ENCODE measurements at places on chromosomes 5 and 9.

GRCh38 chr5:981456-981855 is 27.1 kb upstream of the NKD2 start:
- DNase-seq = no peak

- no peak for DNase-seq
Observed at GRCh38 chr5:33120671-33121070, 320.1 kb upstream of the TARS1 start.

DNA sequence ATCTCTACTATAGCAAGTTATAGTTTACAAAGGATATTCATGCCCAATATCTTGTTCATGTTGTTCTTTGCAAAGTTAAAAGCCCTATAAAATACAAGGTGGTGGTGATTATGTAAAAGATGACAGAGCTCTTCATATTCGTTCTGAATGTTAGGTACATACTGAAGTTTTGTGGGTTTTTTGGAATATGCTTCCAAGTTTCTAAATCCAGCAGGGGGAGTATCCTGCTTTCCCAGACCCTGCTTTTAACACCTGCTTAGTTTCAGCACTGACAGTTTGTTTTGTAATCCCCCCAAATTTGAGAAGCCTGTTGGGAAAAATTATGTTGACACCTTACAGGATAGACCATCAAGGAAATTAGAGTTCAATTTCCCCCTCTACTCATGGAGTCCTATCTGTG is 438.3 kb downstream of the SH3GL2 start:
- no peak for DNase-seq

- DNase-seq = no peak
Observed at GRCh38 chr5:43676083-43676840, 73.3 kb downstream of the NNT start.

DNA sequence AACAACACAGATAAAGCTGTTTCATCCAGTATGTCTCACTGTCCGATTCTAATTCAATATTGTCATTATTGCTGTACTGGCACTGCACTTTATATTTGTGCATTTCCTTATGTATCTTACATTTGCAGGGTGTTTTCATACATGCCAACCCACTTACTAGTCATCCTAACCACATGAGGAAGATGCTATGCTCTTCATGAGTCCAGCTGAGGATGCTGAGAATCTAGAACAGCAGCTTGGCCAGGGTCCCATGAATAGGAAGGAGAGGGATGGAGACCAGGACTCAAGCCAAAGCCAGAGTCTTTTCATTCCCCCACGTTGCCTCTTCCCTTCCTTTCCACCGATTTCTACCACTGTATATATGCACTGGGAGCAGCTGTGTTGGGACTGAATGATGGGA is 292.8 kb upstream of the KLF4 start:
- DNase-seq = no peak

DNA sequence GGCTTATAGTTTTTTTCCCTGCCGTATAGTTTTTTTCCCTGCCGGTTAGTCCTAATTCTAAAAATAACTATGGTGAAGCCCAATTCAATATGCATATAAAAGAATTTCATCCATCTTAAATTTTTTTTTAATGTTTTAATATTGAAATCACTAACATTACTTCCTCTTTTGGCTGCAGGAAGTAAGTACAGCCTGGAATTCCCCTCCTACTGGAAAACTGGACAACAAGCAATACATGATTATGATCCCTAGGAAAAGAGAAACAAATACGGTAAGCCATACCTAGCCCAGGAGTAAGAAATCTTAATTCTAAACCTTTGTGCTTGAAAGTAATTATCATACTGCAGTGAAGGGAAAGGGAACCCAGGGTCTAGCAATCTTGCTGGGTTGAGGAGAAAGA is 119.0 kb downstream of the NR3C1 start:
- DNase-seq = no peak

DNA sequence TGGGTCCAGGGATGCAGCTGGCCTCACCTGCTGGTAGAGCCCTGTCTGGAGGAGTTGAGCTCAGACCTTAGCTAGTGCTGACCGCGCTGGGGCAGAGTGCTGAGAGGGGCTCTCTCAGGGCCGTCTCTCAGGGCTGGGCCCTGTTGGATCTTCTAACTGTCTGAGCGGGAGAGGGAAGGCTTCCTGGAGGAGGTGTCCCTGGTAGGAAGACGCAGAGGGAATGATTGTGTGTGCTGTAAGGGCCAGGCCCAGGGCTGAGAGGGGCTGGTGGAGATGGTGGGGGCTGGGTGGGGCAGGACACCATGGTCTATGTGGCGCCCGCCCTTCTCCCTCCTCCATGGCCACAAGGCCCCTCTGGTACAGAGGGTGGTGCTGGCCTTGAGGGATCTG is 55.0 kb downstream of the RXRA start:
- DNase-seq = no peak

- no peak for DNase-seq
Observed at GRCh38 chr9:33435821-33436277, 11.5 kb downstream of the AQP3 start.

GRCh38 chr5:122907276-122907675 is 61.9 kb downstream of the SNX24 start:
- DNase-seq = no peak

GRCh38 chr5:458547-459353 is 15.8 kb downstream of the EXOC3 start:
- peak; percentile 83 for DNase-seq

DNA sequence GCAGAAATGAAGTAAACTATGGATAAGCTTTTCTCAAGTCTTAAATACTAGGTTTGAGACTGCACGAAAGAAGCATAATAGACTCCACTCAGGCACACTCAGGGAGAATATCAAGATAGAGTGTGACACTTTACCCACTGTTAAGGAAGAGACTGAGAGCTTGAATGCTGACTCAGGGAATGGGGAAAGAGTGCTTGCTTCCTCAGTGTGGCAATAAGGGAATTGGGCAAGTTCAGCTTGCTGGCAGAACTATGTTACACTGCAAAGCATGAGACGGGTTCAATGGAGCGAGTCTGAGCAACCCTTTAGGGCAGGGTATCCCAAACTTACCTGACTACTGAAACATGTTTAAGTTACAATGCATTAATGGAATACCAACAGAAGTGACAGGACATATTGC is 237.7 kb upstream of the MEF2C start:
- DNase-seq = no peak

- DNase-seq = no peak
Observed at GRCh38 chr5:79173626-79174025, 62.0 kb downstream of the BHMT start.

GRCh38 chr9:71663216-71663615 is 105.1 kb downstream of the CEMIP2 start:
- no peak for DNase-seq

GRCh38 chr5:31630931-31631330 is 8.0 kb upstream of the PDZD2 start:
- no peak for DNase-seq

DNA sequence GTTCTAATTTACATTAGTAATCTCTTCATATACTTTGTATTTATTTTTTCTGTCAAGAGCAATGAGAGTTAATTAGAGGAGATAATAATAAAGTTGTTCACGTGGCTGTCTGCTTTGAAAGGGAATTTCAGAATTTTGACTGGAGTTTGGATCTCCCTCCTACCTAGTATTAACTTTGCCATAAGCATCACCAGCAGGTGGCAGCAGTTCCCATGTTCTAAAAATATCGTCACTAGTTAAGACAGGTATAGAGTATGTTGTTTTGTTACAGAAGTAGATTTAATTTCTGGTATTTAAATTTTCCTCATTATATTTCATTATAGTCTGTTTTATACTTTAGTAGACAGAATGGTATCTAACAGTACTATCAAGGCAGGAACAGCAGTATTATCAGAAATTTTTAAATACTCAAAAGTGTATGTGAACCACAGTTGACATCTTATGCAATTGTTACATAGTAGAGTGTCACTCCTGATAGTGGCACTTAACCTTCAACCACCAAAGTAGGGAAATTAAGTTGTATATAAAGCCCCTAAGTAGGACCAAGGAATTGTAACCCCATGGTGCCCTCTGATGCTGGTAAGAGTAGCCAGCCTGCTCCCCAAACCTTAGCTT is 20.4 kb downstream of the GNPDA1 start:
- DNase-seq = peak; percentile 86

GRCh38 chr9:75894566-75894965 is 4.1 kb downstream of the PCSK5 start:
- no peak for DNase-seq

GRCh38 chr9:123542435-123543225 is 186.6 kb downstream of the CRB2 start:
- DNase-seq = no peak

DNA sequence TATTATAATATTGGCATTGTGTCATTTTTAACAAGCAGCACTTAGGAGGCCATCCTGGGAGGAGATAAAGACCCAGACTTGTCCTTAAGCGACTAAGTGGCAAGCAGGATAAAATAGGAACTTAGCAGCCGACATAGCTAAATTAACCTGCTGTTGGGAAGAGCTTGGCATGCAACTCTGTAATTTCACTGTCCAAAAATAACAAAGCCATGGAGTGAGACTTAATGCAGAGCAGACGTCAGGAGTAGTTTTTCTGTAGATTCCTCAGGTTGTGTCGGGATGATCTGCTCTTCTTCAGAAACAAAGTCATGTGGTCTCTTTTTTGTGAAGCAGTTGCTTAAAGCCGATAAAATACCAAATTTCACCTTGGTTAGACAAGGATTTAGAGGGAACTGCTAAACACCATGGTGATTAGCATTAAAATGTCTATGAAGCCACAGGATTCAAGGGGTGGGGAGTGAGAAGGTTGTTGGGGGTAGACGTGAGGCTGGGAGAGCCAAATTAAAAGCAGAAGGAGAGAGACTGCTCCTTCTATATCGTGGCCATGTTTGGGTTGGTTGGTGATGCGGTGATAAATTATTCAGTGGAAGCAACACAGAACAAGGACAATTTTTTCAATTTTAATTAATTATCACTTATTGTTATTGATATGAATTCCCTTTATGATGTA is 303.0 kb downstream of the CSNK1G3 start:
- no peak for DNase-seq

- no peak for DNase-seq
Observed at GRCh38 chr5:1349246-1349645, 4.3 kb upstream of the CLPTM1L start.

DNA sequence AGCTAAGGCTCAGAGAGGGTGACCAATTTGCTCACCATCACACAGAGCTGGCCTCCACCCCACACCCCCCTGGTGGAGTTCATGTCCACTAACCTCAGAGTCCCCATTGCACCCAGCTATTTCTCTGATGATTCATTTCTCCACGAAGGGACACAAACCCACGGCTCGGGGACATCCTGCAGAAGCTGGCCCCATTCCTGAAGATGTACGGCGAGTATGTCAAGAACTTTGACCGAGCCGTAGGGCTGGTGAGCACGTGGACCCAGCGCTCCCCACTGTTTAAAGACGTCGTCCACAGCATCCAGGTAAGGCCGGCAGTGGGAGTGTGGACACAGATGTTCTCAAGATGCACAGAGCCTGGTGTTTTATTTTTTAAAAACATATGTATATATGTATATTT is 52.6 kb upstream of the SUSD3 start:
- no peak for DNase-seq

DNA sequence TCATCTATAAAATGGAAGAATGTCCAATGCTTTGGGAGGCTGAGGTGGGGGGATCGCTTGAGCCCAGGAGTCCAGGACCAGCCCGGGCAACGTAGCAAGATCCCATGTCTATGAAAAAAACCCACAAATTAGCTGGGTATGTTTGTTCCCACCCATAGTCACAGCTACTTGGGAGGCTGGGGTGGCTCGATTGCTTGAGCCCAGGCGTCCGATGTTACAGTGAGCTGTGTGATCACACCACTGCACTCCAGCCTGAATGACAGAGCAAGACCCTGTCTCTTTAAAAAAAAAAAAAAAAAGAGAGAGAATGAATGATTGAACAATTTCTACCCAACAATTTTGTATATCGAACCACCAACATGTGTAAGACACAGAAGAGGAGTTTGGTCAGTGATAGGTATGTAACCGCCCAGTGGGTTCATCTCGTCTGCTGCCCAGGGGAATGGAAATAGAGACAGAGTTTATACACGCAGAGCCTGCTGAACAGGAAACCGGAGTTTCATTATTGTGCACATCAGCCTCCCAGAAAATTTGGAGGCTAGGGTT is 26.2 kb upstream of the ERGIC1 start:
- no peak for DNase-seq

GRCh38 chr9:22040760-22041159 is 31.7 kb upstream of the CDKN2B start:
- no peak for DNase-seq

- DNase-seq = no peak
Observed at GRCh38 chr9:4147476-4148230, 152.2 kb downstream of the GLIS3 start.

GRCh38 chr5:107604990-107605389 is 65.7 kb downstream of the EFNA5 start:
- no peak for DNase-seq

GRCh38 chr5:116730185-116730584 is 155.6 kb upstream of the SEMA6A start:
- DNase-seq = no peak

GRCh38 chr9:129701549-129701948 is 36.1 kb downstream of the PRRX2 start:
- DNase-seq = no peak

DNA sequence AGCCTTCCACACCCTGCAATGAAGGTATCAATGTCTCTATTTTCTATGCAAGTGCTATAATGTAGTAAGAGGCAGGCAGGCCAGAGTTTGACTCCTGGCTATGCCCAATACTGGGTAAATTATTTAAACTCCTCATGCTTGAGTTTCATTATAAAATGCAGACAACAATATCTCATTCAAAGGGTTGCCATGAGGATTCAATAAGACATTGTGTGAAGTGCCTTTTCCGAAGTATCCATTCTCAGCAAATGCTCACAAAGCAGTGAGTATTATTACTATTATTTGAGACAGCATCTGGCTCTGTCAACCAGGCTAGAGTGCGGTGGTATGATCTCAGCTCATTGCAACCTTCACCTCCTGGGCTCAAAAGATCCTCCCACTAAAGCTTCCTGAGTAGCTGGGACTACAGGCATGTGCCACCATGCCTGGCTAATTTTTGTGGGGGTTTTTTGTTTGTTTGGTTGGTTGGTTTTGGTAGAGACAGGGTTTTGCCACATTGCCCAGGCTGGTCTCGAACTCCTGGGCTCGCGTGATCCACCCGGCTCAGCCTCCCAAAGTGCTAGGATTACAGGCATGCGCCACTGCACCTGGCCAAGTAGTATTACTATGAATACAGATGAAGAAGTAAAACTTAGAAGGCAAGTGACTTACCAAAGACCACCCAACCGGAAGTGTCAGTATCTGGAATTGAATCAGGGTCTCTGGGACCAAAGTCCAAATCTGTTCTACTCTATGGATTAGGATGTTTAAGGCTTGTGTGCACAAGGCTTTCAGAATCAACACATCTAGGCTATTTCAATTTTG is 18.8 kb downstream of the ADAM19 start:
- DNase-seq = no peak

Data from stimulated activated CD4-positive, alpha-beta T cell treated with anti-CD3 and anti-CD28 coated beads, Interleukin-4, amount 100 ng/mL, for 24 hours (primary cell).